ENCODE measurements at places on chromosomes 12 and 14.

- no peak for DNase-seq
Observed at GRCh38 chr14:58398495-58398894, 2.8 kb downstream of the TOMM20L start.

DNA sequence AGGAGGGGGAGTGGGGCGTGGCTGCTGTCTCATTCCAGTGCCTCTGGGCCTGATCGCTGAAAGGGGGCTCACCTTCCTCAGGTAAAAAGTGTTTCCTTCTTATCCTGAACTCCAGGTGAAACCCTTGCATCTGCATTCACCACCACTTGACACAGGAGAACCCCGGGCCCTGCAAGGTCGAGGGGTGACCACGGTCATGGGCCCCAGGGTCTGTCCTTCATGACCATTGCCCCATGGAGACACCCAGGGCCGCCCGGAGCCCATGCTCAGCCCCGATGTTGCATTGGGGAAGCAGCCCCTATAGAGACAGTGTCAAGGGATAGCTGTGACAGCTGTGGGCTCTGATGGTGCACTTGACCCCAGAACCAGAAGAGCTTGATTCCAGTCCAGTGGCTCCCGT is 34.4 kb upstream of the DYNC1H1 start:
- DNase-seq, result no peak

DNA sequence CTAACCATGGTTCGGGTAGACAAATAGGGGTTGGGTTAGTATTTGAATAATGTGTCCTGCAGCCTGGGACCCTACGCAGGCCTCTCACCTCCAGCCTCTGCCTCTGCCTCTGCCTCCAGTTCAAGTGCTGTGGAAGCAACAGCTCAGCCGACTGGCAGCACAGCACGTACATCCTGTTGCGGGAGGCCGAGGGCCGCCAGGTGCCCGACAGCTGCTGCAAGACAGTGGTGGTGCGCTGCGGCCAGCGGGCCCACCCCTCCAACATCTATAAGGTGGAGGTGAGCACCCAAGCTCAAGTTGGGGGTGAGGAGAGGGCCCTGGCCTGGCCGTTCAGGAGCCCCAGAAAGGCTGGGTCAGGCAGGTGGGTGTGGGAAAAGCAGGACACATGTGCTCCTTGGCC is 55.9 kb downstream of the TSPAN11 start:
- DNase-seq, result no peak

GRCh38 chr12:21169878-21170472 is 39.0 kb downstream of the SLCO1B1 start:
- DNase-seq, result peak; percentile 24

DNA sequence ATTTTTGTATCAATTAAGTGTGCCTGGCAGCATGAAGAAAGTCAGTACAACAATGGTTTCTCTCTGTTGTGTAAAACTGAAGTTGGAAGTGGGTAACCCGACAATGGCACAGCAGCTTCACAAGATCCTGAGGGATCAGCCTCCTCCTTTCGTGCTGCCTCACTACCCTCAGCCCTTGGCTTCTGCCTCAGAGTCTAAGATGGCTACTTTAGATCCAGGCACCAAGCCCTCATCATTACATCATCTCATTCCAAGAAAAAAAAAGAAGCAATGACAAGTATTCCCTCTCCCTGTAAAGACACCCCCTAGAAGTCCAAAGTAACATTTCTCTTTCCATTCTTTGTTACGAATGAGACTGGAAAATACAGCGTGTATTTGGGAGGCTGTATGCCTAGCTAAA is 92.6 kb downstream of the DNAI7 start:
- no peak for DNase-seq

DNA sequence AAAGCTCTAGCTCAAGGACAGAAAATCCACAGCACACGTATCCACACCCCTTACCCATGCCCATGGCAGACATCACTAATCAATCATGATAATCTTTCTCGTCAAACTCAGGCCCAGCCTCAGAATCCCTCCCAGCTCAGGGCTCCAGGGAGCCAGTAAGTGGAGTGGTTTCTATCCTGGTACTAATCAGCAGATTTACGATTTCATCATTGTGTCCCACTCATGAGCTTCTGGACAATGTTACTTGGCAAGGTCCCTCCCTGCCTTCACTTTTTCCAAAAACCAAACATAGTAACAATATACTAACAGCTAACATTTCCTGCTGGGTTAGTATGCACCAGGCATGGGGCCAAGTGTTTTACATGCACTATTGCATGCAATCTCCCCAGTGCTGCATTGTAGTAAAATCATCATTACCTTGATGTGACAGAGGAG is 45.8 kb upstream of the NCOR2 start:
- DNase-seq, result no peak

DNA sequence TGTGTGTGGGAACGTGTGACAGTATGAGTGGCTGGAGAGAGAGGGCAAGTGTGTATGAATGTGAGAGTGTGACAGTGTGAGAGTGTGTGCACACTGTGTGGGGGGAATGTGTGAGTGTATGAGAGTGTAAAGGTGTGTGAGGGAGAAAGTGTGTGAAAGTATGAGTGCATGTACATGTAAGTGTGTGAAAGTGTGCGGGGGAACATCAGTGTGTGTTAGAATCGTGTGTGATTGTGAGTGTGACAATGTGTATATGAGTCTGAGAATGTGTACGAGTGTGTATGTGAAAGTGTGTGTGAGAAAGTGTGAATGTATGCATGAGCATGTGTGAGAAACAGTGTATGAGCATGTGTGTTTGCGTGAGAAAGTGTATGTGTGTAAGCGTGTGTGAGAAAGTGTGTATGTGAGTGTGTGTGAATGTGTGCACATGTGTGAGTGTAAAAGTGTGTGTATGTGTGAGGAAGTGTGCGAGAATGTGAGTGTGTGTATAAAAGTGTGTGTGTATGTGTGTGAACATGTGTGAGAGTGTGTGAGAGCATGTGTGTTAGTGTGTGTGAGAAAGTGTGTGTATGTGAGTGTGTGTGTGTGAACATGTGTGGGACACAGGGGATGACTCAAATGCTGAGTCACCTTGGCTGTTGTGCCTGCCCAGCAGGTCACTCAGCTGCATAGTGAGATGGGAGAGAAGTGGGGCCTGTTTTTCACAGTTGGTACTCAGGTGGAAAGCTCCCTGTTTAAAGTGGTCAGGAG is 220.5 kb upstream of the TBX3 start:
- DNase-seq, result no peak

DNA sequence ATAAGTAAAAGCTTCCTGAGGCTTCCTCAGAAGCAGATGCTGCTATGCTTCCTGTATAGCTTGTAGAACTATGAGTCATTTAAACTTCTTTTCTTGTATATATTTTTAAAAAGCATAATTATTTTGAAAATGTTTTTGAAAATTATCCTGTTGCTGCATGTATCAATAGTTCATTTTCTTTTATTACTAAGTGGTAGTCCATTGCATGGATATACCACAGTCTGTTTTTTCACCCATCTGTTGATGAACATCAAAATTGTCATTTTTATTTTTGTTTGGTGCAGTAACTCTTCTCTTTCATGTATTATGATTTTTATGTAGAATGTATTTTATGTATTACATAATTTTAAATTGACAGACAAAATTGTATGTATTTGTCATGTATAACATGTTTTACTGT is 81.4 kb downstream of the TMTC3 start:
- no peak for DNase-seq

GRCh38 chr12:50132505-50133135 is 20.6 kb downstream of the COX14 start:
- no peak for DNase-seq

- DNase-seq, result no peak
Observed at GRCh38 chr12:112822056-112822455, 30.5 kb downstream of the RPH3A start.

- DNase-seq, result peak; percentile 57
Observed at GRCh38 chr12:22543246-22544037, 900 bp downstream of the C2CD5 start.

DNA sequence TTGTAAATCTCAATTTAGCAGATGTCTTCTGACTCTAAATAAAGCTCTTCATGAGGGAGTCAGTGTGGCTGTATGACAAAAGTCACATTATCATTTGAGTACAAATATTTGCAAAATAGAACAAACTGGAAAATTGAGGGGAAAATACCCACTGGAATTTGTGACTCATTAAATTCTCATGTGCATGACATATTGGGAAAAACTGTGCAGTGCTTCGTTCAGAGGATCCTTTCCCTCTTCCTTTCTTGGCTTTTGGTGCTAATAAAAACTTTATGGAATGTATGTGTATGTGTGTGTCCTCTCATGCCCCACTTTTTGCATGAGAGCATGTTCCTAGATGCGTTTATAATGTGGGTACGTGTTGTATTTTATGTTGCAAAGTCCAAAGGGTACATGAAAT is 267.8 kb downstream of the KTN1 start:
- DNase-seq, result no peak

GRCh38 chr14:75537071-75537470 is 14.8 kb downstream of the BATF start:
- DNase-seq, result no peak

DNA sequence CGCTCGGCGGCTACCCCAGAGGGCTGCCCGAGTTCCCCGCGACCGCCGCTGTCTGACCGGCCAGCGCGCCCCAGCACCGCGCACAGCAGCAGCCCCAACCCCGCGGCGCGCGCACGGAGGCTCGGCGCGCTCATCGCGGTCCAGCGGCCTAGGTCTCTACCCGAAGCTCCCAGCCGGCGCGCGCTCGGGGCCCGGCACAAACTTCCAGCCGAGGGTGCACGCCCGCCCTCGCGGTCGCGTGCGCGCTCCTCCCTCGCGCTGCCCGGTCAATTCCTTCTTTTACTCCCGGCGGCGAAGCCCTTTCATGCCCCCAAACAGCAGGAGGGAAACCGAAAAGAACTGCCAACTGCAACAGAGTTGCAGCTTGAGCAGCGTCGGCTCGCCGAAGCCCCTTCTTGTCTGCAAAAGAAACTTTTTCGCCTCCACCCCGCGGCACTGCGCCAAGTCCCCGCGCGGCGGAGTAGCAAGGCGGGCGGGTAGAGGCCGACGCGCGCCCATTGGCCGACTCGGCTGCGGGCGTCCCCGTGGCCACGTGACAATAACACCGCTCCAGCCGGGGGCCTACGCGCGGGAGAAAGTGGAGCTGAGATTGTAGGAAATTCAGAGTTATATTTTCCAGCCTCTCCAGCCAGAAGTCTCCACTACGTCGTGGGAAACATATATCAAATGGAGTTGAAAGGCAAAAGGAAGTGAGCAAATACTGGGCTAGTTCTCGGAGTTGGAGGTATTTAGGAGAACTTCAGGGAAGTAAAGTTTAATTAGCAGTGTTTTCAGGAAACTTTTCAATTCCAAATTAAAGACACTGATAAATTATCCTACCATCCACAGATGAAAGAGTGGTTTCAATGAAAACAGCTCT is at the start of gene LRIG3:
Gene LRIG3, minus strand, starts transcription at position 403 of the 859 bp plus-strand sequence. Its CDS starts 269 bp downstream, at position 134.
- DNase-seq, result no peak

- no peak for DNase-seq
Observed at GRCh38 chr12:55065535-55065934, 45.8 kb downstream of the NEUROD4 start.

- no peak for DNase-seq
Observed at GRCh38 chr14:56004323-56004722, 113.9 kb upstream of the PELI2 start.

DNA sequence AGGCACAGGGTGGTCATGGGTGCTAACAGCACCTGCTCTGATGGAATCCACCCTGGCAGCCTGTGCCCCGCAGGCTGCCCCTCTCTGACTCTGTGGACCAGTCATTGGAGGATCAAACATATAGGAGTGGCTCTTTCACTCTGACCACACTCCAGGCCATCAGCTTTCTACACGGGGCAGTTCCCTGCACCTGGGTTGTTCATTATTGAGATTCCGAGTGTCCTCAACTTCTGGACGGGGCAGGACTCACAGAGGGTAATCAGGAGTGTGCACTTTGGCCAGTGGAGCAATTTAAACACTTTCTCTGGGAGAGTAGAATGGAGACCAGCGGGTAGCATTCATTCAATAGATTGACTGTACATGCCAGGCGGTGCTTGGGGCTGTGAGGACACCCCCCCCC is 94.8 kb downstream of the NINJ2 start:
- no peak for DNase-seq

DNA sequence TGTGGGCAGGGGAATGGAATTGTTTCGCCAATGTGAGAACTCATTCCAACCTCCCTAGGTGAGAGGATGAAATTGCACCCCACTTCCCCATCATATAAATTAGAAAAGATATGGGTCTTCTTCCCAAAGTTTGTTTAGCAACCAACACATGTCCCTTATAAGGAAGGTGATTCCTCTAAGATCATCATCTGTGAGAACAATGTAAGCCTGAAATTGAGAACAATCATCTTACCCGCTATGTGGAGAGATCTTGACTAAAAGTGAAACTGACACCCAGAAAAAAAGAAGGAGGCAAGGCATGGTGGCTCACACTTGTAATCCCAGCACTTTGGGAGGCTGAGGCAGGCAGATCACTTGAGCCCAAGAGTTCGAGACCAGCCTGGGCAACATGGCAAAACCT is 173.2 kb upstream of the HMGA2 start:
- DNase-seq, result no peak

GRCh38 chr12:19646599-19646998 is 207.3 kb downstream of the AEBP2 start:
- DNase-seq, result no peak

GRCh38 chr14:87391066-87391465 is 601.9 kb downstream of the GALC start:
- no peak for DNase-seq

GRCh38 chr12:92722897-92723296 is 20.1 kb downstream of the PLEKHG7 start:
- no peak for DNase-seq

GRCh38 chr14:68137704-68138619 is 318.4 kb downstream of the RAD51B start:
- DNase-seq, result no peak

DNA sequence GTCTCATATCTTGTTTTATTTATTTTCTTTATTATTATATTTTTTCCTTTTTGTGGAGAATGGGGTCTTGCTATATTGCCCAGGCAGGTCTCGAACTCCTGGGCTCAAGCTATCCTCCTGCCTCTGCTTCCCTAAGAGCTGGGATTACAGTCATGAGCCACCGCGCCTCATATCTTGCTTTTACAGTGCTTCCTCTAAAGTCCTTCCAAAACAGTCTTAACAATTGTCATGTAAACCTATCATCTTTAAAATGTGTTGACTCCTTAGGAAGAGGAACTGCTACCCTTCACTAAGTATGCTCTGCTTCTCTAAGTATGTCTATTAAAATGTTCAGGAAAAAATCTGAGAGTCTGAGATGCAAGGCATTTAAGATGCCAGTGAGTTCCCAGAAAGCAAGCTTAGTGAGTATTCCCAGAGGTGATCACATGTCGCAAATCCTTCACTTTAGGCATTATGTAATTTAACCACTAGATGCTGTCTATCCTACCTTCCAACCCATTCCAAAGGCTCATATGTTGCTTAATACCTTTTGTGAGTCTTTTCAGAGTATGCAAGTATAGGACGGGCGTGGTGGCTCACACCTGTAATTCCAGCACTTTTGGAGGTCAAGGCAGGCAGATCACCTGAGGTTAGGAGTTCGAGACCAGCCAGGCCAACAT is 19.7 kb upstream of the FOXJ2 start:
- DNase-seq, result no peak

- DNase-seq, result peak; percentile 89
Observed at GRCh38 chr12:14774074-14774905, 29.0 kb downstream of the WBP11 start.

DNA sequence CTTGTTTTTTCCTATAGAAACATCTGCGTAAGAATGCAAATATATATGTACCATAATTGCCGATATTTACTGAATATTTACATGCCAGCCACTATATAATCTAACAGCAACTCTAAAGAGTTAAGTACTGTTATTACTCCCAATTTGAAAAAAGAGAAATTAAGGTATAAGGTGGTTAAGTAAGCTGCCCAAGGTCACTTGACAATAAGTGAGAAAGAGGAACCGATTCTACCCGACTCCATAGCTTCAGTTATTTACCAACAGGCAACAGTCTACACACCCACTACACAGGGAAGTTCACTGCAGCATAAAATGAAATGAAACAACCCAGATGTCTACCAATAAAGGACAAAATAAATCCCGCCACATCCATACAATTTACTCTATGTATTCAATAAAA is 1.1 kb downstream of the MIS18BP1 start:
- DNase-seq, result no peak
